MCF 10A (cell line): ENCODE measurements at places on chromosomes 12 and 14.

- peak; percentile 22 for DNase-seq
These were observed 3.0 kb downstream of the IL22 start for GRCh38 chr12:68250454-68250853.

DNA sequence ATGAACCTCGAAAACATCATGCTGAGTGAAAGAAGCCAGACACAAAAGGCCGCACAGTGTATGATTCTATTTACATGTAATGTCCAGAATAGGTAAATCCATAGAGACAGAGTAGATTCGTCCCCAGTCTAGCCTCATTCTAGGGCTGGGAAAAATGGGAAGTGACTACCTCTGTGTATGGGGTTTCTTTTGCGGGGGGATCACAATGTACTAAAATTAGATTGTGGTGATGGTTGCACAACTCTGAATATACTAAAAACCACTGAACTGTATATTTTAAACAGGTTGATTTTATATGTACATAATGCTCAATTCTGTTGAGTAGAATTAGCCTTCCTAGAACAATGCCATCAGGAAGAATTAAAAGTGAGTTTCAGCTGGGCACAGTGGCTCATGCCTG lies 6.3 kb upstream of the RILPL2 start:
- DNase-seq, result no peak

GRCh38 chr14:41899416-41899815 lies 292.7 kb downstream of the LRFN5 start:
- no peak for DNase-seq

DNA sequence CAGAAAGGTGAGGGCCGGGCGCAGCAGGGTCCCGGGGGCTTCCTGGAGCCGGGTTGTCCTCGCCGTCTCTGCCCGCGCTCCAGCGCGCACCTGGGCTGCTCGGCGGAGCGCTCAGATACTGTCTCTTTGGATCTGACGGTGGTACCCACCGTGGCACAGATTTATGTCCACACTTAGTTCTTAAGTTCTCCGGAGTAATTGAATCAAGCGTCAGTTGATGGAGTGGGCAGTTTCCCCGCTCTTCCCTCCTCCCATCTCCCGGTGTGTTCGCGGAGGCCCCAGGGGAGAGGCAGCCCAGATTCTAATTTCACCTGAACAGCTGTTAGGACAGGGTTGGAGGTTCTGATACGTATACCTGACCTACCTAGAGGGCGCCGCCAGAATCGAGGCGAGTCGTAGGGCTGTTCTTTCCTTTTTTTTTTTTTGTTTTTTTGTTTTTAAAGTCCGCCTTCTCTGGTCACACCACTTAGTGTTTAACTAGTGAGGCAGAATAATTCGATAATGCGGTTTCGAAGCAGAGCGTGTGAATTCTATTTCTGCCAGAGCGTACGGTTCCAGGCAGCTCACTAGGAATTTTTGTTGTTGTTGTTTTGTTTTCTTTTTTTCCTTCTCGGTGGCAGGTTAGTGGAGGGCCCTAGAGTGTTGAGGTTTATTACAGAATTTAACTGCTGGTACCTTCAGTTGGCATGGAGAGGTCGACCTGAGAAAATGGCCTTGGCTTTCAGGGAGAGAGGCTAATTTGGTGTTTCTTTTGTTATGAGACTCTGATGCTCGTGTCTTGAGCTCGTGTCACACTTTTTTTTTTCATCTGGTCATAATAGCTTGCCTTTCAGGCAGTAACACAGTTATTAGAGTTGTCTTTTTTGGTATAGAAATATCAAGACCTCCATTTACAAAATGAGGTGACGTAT lies 22.3 kb upstream of the GNS start:
- peak; percentile 51 for DNase-seq

DNA sequence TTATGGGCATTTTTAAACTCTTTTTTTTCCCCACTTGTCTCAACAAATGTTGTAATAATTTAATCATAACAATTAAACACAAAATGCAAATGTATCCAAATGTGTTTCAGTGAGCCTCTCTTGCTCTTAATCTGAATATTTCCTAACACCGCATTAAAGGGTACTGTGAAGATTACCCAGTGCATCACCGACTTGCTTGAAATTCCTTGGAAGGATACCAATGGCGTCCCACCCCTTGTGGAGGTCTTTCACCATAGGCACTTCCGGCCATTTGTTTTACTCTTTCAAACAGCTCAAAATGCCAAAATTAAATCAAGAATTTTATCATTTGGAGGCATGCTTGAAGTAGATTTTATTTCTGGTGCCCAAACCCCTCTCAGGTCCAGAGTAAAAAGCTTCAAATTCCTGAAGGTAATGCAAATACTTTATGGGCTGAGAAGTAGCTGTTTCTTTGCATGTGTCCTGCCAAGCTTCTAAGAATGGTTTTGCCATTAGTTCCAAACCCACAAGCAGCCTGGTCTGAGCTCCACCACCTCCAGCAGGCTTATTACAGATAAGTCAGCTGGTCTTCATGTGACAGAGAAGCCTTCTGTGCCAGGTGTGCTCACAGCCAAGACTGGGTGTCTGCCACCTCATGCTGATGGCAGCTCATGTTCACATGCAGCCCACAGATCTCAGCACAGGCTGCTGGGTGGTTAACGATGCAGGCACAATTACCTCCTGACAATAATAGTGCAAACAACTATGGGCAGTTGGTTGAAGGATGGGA lies 16.4 kb upstream of the NUDT4 start:
- DNase-seq, result no peak

DNA sequence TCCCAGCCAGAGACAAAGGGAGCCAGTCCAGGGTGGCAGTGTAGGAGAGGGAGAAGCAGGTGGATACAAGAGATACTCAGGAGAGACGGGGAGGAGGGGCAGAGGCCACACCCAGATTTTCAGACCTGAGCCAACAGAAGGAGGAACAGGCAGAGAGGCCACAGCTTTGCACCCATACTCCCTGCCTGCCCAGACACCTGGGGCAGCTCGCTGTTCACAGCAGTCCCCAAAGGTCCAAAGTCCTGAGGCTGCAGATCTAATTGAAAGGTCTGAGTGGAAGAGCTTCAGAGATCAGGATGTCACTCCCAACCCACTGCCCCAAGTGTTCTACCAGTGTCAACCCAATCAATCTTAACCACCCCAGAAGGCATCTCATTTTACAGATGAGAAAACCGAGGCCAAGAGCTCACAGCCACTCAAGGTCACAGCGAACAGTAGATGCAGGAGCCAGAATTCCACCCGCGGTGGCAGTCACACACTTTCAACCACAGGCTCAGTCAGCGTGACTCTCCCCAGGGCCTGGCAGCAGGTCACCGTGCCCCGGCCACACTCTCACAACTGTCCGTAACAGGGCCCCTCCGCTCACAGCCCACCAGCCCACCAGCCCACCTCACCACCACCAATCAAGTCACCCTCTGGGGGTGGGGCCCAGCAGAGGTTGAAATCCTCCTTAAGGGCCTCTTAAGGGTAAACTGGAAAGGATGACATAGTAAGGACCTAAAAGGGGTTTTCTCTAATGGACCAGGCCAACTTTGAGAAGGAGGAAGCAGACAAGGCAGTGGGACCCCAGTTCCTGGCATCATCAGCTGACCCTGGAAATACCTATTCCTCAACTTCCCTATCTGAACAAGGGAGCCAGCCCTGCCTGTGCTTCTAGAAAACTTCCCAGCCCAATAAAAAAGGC lies 33.3 kb downstream of the ACTN1 start:
- no peak for DNase-seq

DNA sequence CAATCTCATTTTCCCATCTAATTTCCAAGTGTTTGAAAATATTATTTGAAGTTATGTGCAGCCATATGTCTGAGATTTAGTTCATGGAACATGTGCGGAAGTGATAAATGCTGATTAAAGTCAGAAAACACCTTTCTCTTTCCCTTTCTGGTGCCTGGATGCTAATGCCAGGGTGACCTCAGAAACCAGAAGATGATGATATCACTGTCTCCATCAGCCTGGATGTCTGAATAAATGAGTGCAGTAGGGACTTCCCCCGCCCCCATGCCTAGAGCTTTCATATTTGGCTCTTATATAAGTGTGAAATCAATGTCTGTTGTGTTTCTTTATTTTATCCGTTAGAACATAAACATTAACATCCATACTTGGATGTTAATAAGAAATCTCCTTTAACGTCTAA lies 261.9 kb upstream of the LRIG3 start:
- DNase-seq, result no peak

GRCh38 chr12:110421159-110421661 lies 17.7 kb upstream of the ANAPC7 start:
- no peak for DNase-seq

DNA sequence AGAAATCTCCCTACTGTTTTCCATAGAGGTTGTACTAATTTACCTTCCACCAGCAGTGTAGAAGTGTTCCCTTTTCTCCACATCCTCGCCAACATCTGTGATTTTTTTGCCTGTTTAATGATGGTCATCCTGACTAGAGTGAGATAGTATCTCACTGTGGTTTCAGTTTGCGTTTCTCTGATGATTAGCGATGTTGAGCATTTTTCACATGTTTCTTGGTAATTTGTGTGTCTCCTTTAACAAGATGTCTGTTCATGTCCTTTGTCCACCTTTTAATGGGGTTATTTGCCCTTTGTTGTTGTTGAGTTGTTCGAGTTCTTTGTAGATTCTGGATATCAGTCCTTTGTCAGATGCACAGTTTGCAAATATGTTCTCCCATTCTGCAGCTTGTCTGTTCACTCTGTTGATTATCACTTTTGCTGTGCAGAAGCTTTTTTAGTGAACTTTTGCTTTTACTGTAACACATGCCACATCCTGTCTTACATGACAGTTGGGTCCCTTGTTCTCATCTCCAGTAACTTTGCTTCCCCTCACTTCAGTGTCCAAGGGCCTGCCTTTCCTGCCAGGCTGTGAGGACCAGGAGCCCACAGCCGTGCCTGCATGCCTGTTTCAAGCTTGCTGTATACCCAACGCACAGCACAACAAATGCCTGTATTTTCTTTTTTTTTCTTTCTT lies 64.9 kb downstream of the SPRING1 start:
- DNase-seq, result no peak

GRCh38 chr14:72598306-72598705 lies 295.6 kb downstream of the DPF3 start:
- no peak for DNase-seq

DNA sequence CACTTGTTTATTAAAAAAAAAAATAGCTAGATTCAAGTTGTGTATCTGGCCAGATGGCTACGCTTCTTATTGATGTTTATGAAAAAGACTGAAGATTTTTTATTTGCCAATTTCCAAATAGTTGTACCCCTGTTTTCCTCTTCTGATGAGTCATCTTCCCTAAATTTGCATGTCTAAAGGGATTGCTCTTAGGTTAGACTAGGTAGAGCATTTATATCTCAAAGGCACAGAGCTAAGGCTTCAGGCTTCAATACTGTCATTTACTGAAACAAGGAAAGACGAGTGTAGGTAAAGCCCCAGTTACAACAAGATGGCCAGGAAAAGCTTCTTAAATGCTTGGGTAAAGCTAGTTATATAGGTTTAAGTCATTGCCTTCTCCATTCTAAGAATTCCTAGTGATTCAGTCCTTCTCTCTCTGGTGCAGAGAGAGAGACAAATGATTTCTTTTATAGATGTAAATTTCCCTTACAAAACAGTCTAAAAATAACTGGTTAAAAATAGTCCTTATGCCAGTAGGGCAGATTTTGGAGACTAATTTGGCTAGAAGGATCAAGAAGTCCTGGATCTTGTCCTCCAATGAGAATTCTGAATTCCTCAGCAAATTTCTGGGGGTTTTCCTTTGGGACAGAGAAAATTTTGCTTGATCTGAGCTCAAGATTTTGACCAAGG lies 26.1 kb downstream of the LEMD3 start:
- DNase-seq, result no peak

DNA sequence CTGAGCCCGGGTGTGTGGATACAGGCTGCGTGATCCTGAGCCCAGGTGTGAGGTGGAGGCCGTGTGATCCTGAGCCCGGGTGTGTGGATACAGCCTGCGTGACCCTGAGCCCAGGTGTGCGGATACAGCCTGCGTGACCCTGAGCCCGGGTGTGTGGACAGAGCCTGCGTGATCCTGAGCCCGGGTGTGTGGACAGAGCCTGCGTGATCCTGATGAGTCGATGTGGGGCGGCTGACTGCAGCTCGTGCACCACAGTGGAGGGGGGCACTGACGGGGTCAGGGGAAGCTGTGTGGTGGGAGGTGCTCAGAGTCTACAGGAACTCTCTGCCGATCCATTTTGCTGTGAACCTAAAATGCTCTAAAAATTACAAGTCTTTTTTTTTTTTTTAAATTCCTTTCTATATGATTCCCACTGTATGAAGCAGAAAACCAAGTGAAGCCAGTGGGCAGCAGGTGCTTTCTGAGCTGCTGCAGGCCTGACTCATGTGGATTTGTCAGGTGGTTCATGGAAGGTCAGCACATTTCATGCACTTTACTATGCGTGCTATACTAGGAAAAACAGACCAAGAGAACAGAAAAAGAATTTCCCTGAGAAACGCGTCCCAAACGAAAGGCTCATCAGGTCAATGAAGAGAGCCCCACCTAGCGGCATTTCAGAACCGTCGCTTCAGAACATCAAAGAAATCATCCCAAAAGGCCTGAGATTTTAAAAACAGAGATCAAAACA lies 19.3 kb downstream of the BRF1 start:
- DNase-seq, result peak; percentile 73

GRCh38 chr12:22163594-22163993 lies 117.6 kb downstream of the CMAS start:
- no peak for DNase-seq

- DNase-seq, result no peak
These were observed 36.9 kb downstream of the RHOJ start for GRCh38 chr14:63241096-63241495.

DNA sequence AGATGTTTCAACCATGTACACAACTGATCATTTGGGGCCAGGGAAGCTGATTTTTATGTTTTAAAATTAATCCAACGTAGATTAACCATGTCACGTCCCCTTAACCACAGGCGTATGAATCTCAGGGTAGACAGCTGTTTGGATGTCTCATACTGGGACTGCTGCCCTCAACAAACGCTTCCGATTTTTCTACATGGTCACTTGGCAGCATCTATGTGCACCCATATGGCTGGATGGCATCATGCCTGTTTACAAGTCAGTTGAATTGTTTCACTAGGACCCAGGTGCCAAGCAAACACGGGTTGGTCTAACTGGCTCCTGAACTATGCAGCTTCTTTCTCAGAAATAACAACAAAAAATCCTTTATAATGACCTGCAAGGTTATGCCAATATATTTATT lies 393.8 kb downstream of the NPAS3 start:
- DNase-seq, result no peak

DNA sequence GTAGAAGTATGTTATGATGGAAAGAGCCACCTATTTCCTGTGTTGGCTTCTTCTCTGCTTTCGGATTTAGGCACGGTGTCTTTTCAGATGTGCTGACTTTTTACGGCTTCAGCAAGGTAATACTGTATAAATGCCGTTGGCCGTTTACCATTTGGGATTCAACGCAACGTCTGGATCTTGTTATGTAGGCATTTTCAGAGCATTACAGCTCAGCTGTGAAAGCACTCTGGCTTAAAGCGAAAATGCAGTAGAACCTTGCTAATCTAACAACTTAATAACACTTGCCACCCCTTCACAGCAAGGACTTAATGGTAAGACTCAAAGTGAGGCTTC lies 229.9 kb downstream of the EFCAB11 start:
- DNase-seq, result no peak
